ENCODE measurements at places on chromosomes 12 and 14.

- DNase-seq = no peak
These were observed 5.0 kb upstream of the MMP19 start for GRCh38 chr12:55847603-55848291.

DNA sequence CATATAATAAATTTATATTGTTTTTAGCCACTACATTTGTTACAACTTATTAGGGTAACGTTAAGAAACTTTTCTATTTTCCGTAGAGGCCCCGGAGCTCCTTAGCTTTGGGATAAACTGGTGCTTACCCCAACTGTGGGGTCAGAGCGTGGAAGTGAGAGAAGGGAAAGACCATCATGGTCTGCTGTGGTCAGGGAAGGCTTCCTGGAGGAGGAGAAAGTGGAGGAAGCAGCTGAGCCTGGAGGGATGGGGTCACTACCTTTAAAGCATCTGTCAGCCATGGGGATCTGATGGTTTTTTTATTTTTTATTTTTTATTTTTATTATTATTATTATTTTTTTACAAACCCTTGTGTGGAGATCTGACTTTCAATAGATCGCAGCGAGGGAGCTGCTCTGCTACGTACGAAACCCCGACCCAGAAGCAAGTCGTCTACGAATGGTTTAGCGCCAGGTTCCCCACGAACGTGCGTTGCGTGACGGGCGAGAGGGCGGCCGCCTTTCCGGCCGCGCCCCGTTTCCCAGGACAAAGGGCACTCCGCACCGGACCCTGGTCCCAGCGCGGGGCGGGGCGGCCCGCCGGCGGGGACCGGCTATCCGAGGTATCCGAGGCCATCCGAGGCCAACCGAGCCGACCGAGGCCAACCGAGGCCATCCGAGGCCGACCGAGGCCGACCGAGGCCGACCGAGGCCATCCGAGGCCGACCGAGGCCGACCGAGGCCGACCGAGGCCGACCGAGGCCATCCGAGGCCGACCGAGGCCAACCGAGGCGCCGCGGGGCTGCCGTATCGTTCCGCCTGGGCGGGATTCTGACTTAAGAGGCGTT lies 1101.2 kb upstream of the TMEM132C start:
- peak; percentile 52 for DNase-seq

DNA sequence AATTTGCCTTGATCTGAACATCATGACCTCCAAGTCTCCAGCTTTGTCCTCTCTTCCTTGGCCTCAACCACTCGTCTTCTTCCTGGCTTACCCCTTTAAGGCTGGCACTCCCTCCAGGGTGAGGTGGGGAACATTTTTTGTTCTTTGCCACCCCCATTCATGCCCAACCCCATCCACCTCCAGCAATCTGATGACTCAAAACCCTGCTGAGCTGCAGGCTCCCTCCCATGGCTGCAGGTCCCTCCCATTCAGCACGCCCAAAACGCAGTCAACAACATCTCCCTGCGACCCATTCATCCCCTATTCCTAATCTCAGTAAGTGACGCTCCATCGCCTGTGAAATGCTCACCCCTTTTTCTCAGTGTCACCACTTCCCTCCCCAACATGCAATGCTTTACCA lies 138.8 kb upstream of the PRMT8 start:
- DNase-seq = no peak

- DNase-seq = no peak
These were observed 38.1 kb downstream of the ESRRB start for GRCh38 chr14:76413962-76414600.

GRCh38 chr14:64715146-64715627 lies 11.0 kb downstream of the PLEKHG3 start:
- DNase-seq = no peak

DNA sequence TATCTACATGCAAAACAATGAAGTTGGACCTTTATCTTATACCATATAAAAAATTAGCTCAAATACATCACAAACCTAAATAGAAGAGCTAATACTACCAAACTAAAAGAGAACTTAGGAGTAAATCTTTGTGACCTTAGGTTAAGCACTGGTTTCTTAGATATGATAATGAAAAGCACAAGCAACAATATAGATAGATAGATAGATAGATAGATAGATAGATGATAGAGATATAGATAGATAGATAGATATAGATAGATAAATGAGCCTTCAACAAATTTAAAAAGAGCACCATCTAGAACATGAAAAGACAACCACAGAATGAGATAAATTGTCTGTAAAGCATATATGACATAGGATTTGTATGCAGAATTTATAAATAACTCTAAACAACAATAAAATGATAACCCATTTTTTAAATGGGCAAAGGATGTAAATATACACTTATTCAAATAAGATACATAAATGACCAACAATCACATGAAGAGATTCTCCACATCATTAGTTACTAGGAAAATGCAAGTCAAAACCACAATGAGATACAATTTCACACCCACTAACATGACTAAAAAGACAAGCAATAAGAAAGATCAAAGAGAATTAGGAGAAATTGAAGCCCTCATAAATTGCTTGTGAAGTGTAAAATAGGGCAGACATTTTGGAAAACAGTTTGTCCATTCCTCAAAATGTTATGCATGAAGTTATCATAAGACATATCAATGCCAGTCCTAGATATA lies 293.7 kb downstream of the BTG1 start:
- DNase-seq = no peak

GRCh38 chr14:101961746-101962502 lies 2.4 kb upstream of the DYNC1H1 start:
- no peak for DNase-seq

GRCh38 chr12:7190268-7191055 lies 976 bp downstream of the PEX5 start:
- no peak for DNase-seq

- no peak for DNase-seq
These were observed 8.4 kb downstream of the RNU4-2 start for GRCh38 chr12:120283318-120283717.

DNA sequence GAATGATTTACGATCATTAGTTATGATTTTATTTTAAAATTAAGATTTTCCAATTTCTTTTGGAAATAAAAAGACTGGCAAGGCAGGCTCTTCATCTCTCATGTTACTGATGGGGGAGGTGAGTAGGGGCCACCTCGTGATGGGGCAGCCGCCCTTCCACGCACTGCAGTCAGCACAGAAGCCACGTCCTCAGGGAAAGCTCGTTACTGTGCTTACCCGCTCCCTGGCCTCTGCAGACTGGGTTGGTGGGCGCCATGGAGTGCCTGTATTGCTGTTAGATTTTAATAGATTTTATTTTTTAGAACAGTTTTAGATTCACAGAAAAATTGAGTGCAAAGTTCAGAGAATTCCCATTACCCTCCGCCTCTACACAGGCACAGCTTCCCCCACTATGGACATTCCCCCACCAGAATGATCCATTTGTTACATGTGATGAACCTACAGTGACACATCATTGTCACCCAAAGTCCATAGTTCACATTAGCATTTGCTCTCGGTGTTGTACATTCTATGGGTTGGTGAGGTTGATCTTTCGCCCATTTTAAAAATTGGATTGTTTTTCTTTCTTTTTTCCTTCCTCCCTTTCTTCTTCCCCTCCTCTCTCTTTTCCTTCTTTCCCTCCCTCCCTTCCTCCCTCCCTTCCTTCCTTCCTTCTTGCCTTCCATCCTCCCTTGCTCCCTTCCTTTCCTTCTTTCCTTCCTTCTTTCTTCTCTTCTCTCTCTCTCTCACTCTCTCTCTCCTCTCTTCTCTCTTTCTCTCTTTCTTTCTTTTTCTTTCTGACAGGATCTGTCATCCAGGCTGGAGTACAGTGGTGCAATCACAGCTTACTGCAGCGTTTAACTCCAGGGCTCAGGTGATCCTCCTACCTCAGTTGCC lies 30.7 kb downstream of the ADGRD1 start:
- DNase-seq = no peak

- no peak for DNase-seq
These were observed 1.2 kb upstream of the PTGER2 start for GRCh38 chr14:52312931-52313355.

GRCh38 chr14:51865953-51866747 lies 5.7 kb downstream of the GNG2 start:
- peak; percentile 17 for DNase-seq

DNA sequence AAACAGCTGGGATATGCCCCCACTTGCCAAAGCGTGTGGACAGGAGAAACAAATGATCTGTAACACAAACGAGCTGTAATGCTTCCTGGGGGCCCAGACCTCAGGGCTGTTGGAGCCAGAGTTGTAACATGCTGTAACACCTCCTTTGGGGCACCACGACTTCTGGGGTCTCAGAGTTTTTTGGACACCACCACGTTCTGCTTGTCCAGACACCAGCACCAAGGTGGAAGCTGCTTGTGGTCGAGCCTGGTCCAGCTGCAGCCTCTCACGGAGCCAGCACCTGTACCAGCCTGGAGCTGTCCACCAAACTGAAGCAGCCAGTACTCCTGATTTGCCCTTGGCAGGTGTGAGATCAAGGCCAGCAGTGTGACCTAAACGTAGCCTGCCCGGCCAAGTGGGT lies 879.4 kb downstream of the SLC6A15 start:
- no peak for DNase-seq

- DNase-seq = no peak
These were observed 73.3 kb downstream of the NDUFA12 start for GRCh38 chr12:94930216-94930654.

DNA sequence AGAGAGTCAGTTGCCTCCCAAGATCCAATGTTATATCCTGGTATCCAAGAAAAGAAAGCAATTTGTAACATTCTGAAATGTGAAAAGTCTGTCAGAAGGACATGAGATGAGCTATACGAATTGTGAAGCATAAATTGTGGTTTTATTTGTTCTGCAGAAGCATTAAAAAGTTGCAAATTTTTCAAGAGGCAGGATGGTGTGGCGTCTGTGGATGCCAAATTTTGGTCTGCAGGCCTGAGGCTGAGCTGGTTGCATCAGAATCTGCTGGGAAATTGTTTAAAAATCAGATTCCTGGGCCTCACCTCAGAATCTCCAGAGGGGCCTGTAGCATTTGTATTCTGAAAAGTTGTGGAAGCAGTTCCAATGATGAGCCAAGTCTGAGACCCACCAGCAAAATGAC lies 284.7 kb downstream of the NUAK1 start:
- no peak for DNase-seq

GRCh38 chr14:54893151-54893760 lies 9.4 kb downstream of the GCH1 start:
- DNase-seq = no peak

- no peak for DNase-seq
These were observed 731.9 kb upstream of the FBXO33 start for GRCh38 chr14:40164083-40164482.

GRCh38 chr12:34398706-34399630 lies 376.7 kb downstream of the ALG10 start:
- no peak for DNase-seq

- DNase-seq = no peak
These were observed 17.0 kb downstream of the PPP1R1A start for GRCh38 chr12:54571193-54572188.

- DNase-seq = no peak
These were observed 4.0 kb downstream of the CPSF6 start for GRCh38 chr12:69243099-69244084.
